ENCODE measurements at places on chromosomes 5 and 9.
A peak's percentile ranks its signal among the peaks of the same experiment; 100 is the strongest.

DNA sequence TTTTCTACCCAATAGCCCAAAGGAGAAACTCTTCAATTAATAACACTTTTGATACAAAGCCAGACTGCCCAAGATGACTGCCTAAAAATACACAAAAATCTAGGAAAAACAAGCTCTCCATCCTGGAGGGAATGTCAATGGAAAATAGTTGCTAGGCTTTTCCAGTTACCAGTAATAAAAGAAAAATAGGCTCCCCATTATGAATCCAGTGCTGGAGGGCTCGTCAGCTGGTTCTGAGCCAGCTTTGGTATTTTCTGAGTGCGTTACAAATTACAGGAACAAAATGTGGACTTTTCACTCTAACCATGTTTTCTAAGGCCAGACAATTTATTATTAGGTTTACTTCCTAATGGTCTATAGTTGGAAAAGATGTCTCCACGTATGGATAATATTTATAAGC, 414.5 kb downstream of the ACTL7B start:
- no peaks in the 10 kb centered on the region for H3K4me1 ChIP-seq
- no peaks in the 10 kb centered on the region for H3K27me3 ChIP-seq
- DNase-seq: no peak
- H3K27ac ChIP-seq: no peak overlapping the region
- no peaks in the 10 kb centered on the region for H3K36me3 ChIP-seq

- H3K4me1 ChIP-seq: no peaks in the 10 kb centered on the region
- H3K4me3 ChIP-seq: no peak overlapping the region
- H3K27me3 ChIP-seq: no peaks in the 10 kb centered on the region
- no peaks in the 10 kb centered on the region for H3K36me3 ChIP-seq
- no peak overlapping the region for H3K27ac ChIP-seq
- no peak for DNase-seq
Observed at GRCh38 chr5:107485184-107485583, 185.6 kb downstream of the EFNA5 start.

DNA sequence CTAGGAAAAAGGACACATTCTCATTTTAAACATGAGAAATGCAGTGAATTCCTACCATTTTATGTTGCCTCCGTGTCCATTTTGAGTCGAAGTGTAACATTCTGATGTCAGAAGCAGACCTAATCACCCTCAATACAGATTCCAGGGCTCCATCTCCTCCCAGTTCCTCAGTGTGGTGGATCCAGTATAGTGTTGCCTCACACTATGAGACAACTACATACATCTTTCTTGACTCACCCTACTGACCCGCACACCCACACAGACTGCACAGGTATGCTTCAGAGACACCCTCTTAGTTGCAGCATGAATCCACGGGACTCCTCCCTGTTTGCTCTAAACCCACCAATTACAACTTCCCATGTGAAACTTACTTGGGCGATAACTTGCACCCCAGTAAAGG, 564.9 kb downstream of the SEMA5A start:
- H3K36me3 ChIP-seq: no peaks in the 10 kb centered on the region
- no peak overlapping the region for H3K4me3 ChIP-seq
- no peaks in the 10 kb centered on the region for H3K27me3 ChIP-seq
- H3K27ac ChIP-seq: no peak overlapping the region

- H3K27me3 ChIP-seq: no peaks in the 10 kb centered on the region
- H3K36me3 ChIP-seq: no peaks in the 10 kb centered on the region
- H3K27ac ChIP-seq: peak overlapping the region; percentile 58
- H3K4me3 ChIP-seq: no peak overlapping the region
- peaks cover 20% of the 10 kb centered on the region for H3K4me1 ChIP-seq
- DNase-seq: no peak
Observed at GRCh38 chr5:38433160-38433861, 123.1 kb downstream of the LIFR start.

Measured in psoas muscle (tissue), 8 donors.